Stimulated activated CD4-positive, alpha-beta T cell treated with anti-CD3 and anti-CD28 coated beads, Interleukin-1b, Interleukin-23, amount 100 ng/mL, for 24 hours (primary cell): ENCODE measurements at places on chromosomes 2 and 18.

DNA sequence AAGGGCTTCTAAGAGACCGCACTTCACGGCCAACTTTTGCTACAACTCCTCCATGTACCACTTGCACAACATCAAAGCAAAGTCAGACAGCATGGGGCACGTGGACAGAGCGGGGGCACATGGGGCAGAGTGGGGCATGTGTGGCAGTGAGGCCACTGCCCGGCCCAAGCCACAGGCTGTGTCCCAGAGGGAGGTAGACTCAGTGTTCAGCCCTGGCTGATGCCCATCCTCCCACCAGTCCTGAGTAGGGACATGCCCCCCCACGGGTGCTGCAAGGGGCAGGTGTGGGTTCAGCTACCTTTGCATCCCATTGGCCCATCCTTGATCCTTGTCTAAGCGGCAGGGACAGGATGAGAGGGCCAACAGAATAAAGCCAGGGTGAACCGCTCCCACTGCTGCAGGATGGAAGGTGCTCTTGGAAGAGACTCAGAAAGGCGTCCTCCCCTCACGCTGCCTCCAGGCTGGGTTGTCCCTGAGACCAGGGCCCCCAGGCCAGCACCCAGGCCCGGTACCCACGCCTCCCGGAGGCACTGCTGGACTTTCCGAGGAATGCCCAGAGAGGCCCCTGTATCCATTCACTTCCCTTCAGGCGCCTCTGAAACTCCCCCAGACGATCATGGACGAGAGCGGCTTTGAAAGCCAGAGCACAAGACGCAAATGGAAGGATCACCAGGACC lies 218.2 kb downstream of the NDUFA10 start:
- no peak for DNase-seq

- no peak for DNase-seq
Observed at GRCh38 chr2:88129313-88129959, 1.6 kb upstream of the FABP1 start.

DNA sequence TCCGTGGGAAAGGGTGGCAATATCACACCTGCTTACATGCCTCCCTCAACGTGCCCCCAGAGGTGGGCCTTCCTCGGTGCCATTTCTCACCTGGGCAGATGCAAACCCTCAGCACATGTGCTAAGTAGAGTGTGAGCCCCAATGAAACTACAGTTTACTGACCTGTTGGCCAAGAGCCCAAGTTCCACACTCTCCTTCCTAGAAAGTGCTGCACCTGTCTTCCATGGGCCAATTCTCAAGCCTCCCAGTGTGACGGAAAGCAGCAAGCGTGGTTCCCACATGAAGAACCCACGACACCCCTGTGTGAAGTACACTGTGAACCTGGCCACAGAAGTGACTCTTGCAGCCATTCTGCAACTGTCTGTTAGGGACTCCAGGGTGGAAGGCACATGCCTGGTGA lies 73.7 kb downstream of the UXS1 start:
- no peak for DNase-seq

DNA sequence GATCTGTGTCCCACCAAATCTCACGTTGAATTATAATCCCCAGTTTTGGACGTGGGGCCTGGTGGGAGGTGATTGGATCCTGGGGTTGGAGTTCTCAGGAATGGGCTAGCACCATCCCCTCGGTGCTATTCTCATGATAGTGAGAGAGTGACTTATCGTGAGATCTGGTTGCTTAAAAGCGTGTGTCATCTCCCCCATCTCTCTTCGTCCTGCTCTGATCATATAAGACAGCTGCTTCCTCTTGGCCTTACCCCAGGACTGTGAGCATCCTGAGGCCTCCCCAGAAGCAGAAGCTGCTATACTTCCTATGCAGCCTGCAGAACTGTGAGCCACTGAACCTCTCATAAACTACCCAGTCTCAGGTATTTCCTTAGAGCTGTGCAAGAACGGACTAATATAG lies 163.7 kb upstream of the NDUFV2 start:
- DNase-seq: no peak

DNA sequence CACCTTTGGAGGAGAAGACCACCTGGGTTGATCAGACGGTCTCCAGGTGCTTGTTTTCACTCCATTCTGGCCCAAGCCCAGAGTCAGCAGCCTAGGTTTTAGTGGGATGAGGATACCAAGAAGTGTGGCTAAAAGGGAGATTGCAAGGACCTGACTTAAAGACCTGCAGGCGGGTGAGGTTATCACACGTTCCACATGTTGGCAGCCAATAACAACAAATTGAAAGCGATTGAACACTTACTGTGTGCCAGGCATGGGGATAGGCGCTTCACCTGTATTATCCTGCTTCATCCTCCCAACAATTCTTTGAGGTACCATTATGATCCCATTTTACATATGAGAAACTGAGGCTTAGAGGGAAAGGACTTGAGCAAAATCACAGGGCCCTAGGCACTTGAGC lies 5.0 kb downstream of the ARL4C start:
- DNase-seq: no peak

- no peak for DNase-seq
Observed at GRCh38 chr2:126342457-126342856, 313.5 kb upstream of the GYPC start.

GRCh38 chr2:62505750-62506420 lies at the start of gene TMEM17:
Gene TMEM17 (minus strand): TSS chr2:62506195. CDS start chr2:62506129, 66 bp downstream.
- peak; percentile 36 for DNase-seq

GRCh38 chr18:79468119-79468789 lies 72.5 kb downstream of the NFATC1 start:
- no peak for DNase-seq

DNA sequence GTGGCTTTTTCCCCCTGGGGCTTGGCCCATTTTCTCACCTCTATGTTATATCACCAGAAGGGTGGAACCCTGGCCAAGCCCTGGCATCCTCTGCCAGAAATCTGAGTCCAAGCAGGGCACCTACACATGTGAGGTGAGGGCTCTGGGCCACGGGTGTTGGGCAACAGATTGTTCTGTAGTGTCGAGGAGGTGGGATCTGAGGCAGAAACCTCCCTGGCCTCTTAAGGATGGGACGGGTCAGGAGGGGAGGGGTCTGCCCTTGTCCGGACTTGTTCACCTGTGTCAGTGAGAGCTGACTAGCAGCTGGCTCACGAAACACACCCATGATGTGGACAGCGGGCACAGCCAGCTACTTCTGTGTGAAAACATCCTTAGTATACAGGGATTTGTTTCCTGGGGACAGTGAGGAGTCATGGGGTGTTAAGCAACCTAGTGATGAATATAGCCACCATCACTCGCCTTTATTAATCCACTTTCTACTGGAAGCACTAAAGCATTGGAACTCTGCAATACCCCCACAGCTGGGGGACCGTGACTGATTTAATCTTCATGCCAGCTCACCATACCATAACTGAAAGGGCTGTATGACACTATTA lies 35.6 kb downstream of the EPAS1 start:
- no peak for DNase-seq

GRCh38 chr2:109203246-109204011 lies 74.4 kb downstream of the SH3RF3 start:
- no peak for DNase-seq

DNA sequence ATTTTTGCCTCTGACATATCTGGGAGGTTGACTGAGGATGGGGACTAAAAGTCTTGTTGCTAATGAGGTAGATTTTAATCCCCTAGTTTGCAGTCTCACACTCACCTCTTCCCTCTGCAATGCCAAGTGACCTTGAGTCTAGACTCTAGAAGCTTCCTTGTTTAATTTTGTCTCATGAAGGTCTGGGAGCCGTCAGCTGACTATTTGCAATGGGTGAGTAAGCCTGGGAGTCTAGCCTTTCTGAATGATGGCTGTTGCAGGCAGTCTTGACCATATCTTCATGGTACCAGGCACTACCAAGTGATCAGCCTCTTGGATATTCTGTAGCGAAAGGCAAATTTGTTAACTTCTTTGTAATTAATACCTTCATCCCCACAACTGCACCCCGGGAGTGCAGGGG lies 61.2 kb downstream of the ARHGAP15 start:
- no peak for DNase-seq

GRCh38 chr2:15594291-15595256 lies 2.9 kb downstream of the DDX1 start:
- DNase-seq: no peak

DNA sequence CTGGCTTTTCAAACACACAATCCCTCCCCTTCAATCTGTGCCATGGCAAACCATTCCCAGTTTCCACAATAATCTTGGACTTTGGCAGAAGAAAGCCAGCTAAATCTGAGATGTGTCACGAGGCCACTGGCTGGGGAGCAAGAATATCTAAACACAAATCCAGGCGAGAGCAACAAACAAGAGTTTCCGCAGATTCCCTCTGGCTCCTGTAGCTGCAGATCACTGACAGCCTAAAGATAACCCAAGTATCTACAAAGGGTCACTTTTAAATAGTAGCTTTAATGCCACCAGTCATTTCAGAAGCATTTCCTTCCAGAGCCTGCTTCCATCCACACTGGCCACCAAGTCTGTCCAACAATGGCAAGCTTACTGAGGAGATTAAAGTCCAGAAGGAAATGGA lies 86.9 kb downstream of the ACVR1 start:
- no peak for DNase-seq

DNA sequence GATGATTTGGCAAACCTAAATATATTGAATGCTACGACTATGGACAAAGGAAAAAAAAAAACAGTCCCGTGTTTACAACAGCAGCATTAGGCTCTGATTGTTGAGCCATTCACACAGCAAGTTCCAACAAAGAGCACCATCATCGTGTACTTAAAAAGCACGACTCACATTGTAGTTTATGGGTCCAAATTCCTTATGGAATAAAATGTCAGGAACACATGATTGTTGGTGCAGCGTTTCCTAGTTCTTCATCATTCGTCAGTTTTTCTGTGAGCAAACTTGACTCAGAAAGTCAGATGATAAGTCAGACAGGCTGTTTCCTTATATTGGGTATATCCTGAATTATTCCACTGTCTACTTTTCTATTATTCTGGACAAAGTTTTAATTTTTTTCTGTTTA lies 10.0 kb upstream of the KIDINS220 start:
- no peak for DNase-seq
